Left lung (tissue), 14 donors: ENCODE measurements at places on chromosomes 1 and 21. TPM values are rescaled to one million over a fixed set of nuclear protein-coding genes. Genes with fewer than 3 reads are reported as not detected.
A peak's percentile ranks its signal among the peaks of the same experiment; 100 is the strongest.

DNA sequence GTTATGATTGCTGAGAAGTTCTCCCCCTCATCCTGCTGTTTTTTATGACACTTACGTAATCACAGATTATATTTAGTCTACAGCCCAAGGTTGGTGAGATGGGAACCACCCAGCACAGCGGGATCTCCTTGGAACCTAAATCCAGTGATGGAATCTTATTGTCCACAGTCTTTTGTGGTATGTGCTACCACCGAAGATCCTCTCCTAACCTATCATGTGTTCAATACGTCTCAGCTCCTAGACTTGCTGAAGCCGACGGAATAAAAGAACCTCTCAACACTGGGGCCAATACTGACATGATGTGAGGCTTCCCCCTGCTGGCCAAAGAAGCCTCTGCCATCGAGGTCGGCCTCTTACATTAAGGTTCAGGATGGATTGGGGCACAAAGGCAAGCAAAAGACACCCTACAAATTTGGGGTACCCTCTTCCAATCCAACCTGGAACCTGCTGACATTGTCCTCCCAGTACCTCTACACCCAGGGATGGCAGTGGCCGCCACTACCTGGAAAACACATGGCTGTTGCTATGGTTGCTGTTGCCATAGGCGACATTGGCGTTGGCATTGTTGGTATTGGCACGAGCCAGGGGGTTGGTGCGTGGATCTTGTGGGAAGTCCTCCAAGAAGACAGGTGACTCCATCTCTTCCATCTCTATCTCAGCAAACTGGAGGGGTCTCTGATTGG is 19.4 kb upstream of the KIF21B start:
- DNase-seq: peak; percentile 85

- DNase-seq: no peak
Measured at GRCh38 chr1:233359431-233359830, 31.9 kb downstream of the MAP3K21 start.

- DNase-seq: peak; percentile 95
Measured at GRCh38 chr21:45596704-45597318, 46.7 kb upstream of the PCBP3 start.

The LAMC2 gene
- 104 TPM for total RNA-seq

DNA sequence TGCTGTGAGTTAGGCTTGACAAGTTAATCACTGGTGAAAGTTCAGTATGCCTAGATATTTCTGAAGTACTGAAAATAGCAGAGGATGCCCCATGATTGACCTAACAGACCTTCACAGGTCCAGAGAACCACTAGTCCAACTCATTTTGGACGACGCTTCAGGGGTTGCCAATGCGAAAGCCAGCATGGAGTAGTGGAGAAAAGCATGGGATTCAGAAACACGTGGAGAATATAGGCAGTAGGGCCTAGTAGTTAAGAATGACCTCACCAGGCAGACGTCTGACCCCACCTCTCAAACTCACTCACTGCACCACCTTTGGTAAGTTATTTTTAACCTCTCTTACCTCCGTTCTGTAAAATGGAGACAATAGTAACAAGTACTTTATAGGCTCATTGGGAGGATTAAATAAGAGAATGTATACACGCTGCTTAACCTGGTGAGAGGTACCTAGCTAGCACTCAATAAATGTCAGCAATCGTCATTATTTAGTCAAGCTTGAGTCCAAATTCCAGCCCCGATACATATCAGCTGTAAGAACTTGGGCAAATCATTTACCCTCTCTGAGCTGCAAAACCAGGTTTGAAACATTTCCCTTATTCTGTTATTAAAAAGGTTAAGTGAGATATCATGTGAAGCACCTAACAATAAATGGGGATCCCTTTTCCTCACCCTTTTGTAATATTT is 13.2 kb downstream of the PLPP3 start:
- no peak for DNase-seq

DNA sequence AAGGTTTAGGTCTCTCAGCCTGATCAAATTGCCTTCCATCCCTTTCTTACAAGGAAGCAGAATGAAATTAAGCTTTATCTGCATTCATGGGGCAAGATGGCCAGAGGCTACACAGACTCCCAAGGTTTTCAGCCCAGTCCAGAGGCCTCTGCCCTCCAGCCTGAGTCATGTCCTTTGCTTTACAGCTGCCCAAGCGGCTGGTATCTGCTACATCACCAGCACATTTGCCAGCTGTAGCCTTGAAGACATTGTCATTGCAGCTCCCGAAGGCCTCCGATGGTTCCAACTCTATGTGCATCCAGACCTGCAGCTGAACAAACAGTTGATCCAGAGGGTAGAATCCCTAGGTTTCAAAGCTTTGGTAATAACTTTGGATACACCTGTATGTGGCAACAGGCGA is 16.0 kb downstream of the HAO2 start:
- DNase-seq: no peak

- peak; percentile 68 for DNase-seq
Measured at GRCh38 chr1:6603915-6604558, 1.4 kb upstream of the KLHL21 start.

DNA sequence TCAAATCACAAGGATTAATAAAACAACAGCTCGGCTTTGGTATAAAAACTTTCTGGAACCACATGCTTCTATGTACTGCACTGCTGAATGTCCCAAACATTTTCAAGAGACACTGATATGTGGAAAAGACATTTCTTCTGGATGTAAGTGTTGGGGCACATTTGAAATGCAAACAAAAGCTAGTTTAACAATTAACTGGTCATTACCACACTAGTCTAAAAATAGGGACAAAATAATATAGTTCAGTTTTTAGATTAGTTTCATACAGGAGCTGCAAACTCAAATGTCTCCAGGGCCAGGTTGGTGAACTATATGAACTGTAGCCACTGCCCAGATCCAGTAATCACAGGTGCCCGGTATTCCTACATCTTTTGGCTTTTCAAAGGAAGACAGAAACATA is 3.2 kb downstream of the IL23R start:
- no peak for DNase-seq
